Epithelial cell of proximal tubule (primary cell): ENCODE measurements at places on chromosomes 6 and 20.

GRCh38 chr6:159462431-159462830 lies 230.6 kb downstream of the SOD2 start:
- no peak for DNase-seq

DNA sequence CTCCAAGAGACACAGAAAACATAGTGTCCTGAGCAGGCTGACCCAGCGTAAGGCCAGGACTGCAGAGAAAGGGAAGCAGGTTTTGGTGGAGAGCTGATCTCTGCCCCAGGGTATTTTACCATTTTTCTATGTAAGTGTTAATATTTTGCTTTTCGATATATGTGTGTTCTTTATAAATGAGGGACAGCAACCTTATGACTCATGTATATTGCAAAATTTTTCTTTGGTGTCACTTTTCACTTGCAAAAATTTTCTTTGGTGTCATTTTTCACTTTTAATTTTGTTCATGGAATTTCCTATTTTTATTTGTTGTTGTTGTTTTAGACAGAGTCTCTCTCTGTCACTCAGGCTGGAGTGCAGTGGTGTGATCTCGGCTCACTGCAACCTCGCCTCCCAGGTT lies 34.6 kb upstream of the PXDC1 start:
- DNase-seq: no peak

DNA sequence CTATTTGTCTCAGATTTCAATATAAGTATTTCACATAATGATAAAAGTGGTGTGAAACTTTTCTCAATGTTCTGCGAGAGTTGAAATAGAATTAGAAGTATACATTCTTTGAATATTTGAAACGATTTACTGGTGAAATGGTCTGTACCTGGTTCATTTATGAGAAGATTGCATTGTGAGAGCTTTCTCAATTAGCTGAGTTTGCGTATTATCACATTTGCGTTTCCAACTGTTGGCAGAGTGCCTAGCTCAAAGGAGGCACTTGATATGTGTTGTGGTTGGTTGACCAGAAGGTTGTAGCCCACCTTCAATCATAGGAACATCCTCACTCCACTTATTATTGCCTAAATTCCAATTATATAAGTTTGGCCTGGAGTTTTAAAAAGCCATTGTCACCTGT lies 58.8 kb upstream of the EXOC2 start:
- DNase-seq: no peak

GRCh38 chr6:130132286-130132701 lies 90.5 kb downstream of the SAMD3 start:
- DNase-seq: no peak

- DNase-seq: peak; percentile 84
Measured at GRCh38 chr20:14984768-14985622, 647.6 kb upstream of the FLRT3 start.

- DNase-seq: no peak
Measured at GRCh38 chr20:40571639-40572038, 117.4 kb downstream of the MAFB start.

DNA sequence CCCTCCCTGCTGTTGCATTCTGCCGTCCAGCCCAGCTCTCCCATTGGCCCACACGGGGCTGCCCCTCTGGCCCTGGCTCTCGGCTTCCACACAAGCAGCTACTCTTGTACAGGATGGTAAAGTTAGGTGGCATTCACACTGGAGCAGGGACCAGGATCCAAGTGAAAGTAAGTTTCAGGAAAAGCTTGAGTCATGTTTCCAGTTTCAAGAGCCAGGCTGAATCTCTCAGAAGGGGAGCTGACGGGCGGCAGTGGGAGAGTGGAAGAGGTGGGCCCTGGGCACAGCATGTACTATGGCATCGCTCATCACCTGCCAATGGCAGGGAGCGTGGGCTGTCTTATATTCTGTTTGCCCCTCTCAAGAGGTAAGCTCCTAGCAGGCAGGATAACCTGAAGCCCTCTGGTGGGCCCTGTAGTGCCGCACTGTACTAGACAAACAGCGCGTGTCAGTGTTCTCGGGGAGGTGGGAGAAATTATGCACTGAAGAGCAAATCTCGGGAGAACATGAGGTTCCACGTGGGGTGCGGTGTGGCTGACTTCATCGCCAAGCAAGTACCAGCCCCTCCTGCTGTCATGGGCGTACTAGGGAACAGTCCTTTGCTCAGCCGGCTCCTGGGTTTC lies 241.5 kb downstream of the NRN1 start:
- no peak for DNase-seq
